ENCODE measurements at places on chromosomes 1 and 21. TPM values are rescaled to one million over a fixed set of nuclear protein-coding genes. Genes with fewer than 3 reads are reported as not detected.
A peak's percentile ranks its signal among the peaks of the same experiment; 100 is the strongest.

Gene ERICH3
- not detected for total RNA-seq

GRCh38 chr21:41369105-41369919, 7.5 kb downstream of the MX2 start:
- peak; percentile 23 for DNase-seq

GRCh38 chr1:211335522-211336157, 9.0 kb downstream of the TRAF5 start:
- peak; percentile 78 for DNase-seq

- no peak for DNase-seq
Measured at GRCh38 chr1:107196973-107197562, 56.2 kb downstream of the NTNG1 start.

DNA sequence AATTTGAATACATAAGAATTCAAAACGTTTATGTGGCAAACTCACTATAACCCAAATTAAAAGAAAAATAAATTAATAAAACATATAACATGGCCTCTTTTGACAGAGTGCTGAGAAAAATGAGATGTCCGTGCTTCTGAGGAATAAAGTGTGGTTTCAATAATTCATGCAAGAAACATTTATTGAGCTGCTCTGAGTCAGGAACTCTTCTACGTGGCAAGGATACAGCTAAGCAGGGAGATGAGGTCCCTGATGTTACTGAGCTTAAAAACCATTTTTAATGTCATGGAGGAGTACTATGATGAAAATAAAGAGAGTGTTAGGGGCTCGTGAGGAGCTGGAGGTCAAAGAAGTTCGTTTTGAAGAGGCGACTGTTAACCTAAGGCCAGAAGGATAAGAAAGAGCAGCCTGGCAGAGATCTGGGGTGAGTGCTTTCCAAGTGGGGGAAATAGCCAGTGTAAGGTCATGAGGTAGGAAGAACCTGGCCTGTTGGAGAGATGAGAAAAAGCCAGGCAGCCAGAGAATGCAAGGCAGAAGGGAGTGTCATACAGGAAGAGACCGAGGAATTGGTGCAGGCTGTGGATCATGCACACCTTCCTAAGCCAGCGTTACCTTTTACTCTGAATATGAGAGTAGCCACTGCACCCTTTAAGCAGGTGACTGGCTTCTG, 182.2 kb upstream of the DUSP10 start:
- DNase-seq = no peak

- DNase-seq = no peak
Measured at GRCh38 chr1:228837817-228838716, 102.8 kb downstream of the RHOU start.

DNA sequence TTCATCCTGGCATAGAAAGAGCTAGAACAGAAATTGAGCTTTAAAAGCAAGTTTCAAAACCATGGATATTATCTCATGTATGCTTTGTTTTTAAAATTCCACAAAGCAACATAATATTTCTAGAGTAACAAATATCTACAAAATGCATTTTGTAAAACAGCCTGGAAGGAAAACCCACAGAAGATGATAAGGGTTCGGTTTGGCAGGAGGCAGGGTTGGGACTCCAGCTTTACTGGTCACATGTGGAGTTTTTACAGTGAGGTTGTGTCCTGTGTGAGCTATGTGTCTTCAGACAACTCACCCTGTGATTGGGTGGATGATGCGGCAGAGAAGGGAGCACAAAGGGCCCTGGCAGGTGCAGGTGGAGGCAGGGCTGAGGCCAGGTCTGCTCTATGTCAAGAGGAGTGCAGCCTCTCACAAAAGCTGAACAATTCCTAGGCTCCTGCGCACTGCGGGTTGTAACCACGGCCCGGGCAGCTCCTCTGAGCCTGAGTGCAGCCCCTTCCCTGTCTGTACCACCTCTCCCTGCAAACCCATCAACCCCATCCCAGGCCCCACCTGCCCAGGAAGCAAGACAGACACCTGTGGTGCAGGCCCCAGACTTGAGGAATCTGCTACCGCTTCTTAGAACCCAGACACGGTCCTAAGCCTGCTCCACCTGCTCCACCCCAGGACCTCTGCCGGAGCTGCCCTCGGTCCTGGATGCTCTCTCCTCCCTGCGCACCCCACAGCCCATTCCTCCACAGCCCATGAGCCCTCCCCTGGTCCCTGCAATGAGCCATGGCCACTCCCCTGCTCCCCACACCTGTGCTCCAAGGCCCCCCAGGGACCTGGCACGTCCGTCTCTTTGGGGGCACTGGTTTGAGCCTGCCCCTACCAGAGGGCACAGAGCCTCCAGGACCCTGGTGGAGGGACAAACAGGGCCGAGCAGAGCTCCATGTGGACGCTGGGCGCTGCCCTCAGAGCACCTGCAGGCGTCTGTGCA, 2.8 kb upstream of the COL18A1 start:
- DNase-seq = no peak

DNA sequence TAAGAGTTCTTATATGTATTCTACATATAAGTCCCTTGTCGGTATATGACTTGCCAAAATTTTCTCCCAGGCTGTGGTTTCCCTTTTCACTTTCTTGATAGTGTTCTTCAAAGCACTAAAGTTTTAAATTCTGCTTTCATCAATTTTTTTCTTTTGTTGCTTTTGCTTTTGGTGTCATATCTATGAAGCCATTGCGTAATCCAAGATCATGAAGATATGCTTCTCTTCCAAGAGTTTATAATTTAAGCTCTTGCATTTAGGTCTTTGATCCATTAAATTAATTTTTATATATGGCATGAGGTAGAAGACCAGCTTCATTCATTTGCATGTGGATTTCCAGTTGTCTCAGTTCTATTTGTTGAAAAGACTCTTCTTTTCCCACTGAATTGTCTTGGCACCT, 22.2 kb downstream of the DESI2 start:
- no peak for DNase-seq

Gene CRABP2
- total RNA-seq = 5.1 TPM

GRCh38 chr1:158150523-158150922, 30.2 kb upstream of the CD1D start:
- DNase-seq = no peak

Gene ADAM30
- total RNA-seq = not detected

GRCh38 chr1:203177470-203178039, 1.9 kb upstream of the MYBPH start:
- DNase-seq = no peak

DNA sequence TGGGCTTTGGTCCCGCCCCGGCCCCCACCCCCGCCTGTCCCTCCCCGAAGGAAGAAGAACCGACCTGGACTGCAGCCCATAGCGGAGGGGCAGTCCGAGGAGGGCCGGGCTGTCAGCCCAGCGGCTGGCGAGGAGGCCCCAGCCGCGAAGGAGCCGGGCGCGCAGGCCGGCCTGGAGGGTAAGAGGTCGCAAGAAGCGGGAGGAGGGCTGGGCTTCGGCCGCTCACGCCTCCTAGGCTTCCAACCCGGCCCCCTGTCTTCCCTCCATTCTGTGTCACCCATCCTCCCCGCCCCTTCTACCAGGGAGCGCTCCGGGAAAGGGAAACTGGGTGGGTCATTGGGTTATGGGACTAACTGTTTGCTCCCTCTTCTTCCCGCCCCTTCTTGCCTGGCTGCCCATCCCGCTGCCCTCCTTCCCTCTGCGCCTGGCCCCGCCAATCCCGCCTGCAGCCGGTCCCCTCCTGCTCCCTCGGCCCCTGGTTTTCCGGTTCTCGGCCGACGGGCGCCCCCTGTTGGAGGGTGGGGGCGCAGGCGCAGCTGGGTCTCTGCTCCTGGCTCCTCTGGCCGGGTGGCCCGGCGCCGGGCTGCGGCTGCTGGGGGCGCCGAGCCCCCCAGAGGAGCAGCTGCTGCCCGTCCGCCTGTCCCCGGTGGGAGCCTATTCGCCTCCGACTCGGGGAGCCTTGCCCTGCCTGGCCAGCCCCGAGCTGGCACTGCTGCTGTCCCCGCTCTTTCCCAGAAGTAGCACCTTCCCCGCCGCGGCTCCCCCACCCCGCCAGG, 2.4 kb downstream of the RUSC1 start:
- DNase-seq = peak; percentile 83

- DNase-seq = no peak
Measured at GRCh38 chr1:47330212-47330611, 3.4 kb upstream of the CMPK1 start.

- no peak for DNase-seq
Measured at GRCh38 chr21:26146681-26147080, 23.9 kb downstream of the APP start.

Gene OR14K1
- total RNA-seq = not detected

- no peak for DNase-seq
Measured at GRCh38 chr1:233240371-233240770, 55.2 kb downstream of the PCNX2 start.

Gene C1orf94
- not detected for total RNA-seq

Gene DOCK7
- 5.8 TPM for total RNA-seq

Gene GSTM1
- 18.7 TPM for total RNA-seq

GRCh38 chr1:111234258-111234657, 6.7 kb downstream of the CHI3L2 start:
- DNase-seq = no peak

DNA sequence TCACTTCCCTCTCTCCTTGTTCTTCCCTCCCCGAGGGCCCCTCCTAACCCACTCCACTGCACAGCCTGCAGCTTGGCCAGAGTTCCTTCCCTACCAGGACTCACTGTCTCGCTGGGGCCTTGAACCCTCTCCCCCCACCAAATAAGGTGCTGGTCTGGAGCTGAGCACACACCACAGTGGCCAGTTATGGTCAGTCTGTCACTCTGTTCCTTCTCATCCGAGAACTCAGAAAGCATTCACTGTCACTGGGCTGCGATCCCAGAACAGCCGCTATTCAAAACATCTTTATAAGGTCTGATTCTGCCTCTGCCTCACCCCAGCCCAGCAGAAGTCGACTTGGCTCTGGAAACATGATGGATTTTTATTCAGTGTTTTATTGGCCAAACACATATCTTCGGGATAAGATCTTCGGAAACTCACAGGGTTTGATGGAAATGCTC, 19.8 kb upstream of the LBR start:
- DNase-seq = no peak

Gene PAQR6
- total RNA-seq = 3.7 TPM

- DNase-seq = peak; percentile 25
Measured at GRCh38 chr1:39091845-39092645, 65.9 kb downstream of the NDUFS5 start.

Gene PTGFRN
- 0.10 TPM for total RNA-seq

DNA sequence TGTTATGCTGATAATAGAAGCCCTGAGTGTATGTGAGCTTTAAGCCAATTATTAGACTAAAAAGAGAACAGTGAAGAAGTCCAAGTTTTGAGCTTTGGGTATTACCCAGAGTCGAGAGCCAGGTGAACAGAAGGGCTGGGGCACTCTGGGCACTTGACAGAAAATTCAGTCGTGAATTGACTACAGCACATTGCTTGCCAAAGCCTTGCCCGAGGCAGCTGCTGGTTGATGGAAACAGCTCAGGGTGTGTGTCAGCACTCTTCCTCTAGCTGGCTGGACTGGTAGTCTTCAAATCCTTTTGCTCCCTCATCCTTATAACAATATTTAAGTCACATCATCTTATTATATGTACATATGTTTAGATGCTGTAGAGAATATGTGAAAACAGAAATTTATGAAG, 21.3 kb downstream of the PDE4B start:
- DNase-seq = no peak

Gene PLPPR4
- total RNA-seq = not detected

GRCh38 chr1:40625076-40625475, 40.4 kb downstream of the RIMS3 start:
- peak; percentile 32 for DNase-seq

Gene HFM1
- total RNA-seq = not detected

GRCh38 chr1:19357299-19357986, 45.3 kb downstream of the SLC66A1 start:
- DNase-seq = no peak

Gene BRDT
- not detected for total RNA-seq

Gene LMNA
- total RNA-seq = 1,807 TPM

GRCh38 chr1:221437926-221438325, 304.0 kb downstream of the DUSP10 start:
- peak; percentile 5 for DNase-seq

DNA sequence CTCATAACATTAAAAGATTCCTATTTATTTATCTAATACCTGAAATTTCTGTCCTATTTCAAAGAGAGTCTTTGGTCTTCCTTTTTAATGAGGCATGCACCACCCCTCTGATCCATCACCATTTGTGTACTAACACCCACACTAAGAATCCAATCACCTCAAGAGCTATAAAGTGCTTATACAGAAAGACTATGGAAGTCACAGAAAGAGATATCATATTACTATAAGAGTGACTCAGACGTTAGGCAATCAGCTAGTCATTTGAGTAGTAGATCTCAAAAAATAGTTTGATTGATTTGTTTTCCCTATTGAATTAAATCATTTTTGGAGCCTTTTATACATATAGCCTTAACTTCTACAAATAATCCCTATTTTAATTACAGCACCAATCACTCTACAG, 46.1 kb downstream of the NME7 start:
- DNase-seq = no peak

Gene CFHR1
- total RNA-seq = not detected

- DNase-seq = no peak
Measured at GRCh38 chr1:236120721-236121153, 21.6 kb upstream of the GPR137B start.

Gene C1QA
- total RNA-seq = not detected

GRCh38 chr1:112699425-112700144, 7.3 kb downstream of the RHOC start:
- no peak for DNase-seq

GRCh38 chr1:20376171-20376570, 85.5 kb downstream of the VWA5B1 start:
- no peak for DNase-seq

DNA sequence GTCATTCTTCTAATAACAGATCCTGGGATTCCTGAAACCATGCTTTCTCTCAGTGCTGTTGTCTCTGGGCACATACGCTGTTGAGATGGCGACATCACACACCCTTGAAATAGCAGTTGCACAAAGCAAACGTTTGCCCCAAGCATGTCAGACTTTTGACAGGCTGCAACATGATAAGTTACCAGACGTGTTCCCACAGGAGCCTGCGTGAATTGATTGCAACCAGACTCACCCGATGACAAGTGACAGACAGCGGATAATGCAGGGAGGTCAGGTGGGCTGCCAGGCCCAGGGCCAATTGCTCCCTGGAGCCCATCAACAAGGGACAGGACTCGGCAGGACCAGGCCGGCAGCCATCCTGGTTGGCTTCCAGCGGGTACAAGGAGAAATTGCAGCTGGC, 310.9 kb downstream of the SIPA1L2 start:
- DNase-seq = no peak

DNA sequence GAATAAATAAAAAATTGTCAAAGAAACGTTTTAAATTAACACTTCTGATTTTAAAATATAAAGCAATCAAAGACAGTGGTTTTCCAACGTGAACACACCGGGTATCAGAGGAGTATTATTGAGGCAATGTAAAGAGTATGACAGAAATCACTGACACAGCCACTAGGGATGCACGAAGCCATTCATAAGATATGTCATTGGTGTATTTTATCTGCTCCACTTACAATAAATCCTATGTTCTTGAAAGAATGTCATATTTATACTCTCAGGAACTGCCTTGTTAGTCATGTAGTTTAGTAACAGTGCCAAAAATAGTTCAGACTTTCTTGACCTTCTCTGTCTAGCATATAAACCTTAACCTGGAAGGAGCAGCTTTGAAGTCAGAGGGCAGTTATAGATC, 835.0 kb upstream of the NCAM2 start:
- no peak for DNase-seq

Gene LCE1E
- not detected for total RNA-seq

Gene FNDC10
- total RNA-seq = 0.96 TPM
